ENCODE measurements at places on chromosomes 7 and 10. TPM values are rescaled to one million over a fixed set of nuclear protein-coding genes. Genes with fewer than 3 reads are reported as not detected.

Gene PAPSS2
- total RNA-seq: not detected

Gene LAMB1
- not detected for total RNA-seq

Gene MNX1
- not detected for total RNA-seq

Gene TEX36
- total RNA-seq: not detected

Gene ASAH2
- total RNA-seq: 1.8 TPM

Gene CYP3A7
- total RNA-seq: not detected

Gene ARHGAP19
- total RNA-seq: 17.8 TPM

- no peaks in the 10 kb centered on the region for H3K4me1 ChIP-seq
- no peak overlapping the region for H3K27ac ChIP-seq
- no peak for DNase-seq
- H3K27me3 ChIP-seq: no peaks in the 10 kb centered on the region
- H3K36me3 ChIP-seq: peaks cover 1% of the 10 kb centered on the region
- H3K4me3 ChIP-seq: no peak overlapping the region
Observed at GRCh38 chr7:111364413-111364812, 197.9 kb downstream of the IMMP2L start.

DNA sequence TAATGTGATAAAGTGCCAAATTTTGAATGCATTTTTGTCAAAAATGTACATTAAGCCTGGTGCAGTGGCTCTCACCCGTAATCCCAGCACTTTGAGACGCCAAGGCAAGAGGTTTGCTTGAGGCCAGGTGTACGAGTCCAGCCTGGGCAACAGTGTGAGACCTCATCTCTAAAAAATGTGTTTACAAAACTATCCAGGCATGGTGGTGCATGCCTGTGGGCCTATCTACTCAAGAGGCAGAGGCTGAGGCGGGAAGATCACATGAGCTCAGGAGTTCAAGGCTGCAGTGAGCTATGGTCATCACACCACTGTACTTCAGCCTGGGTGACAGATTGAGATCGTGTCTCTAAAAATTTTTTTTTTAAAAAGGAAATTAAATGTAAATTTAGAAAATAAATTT lies 18.5 kb upstream of the MGMT start:
- H3K36me3 ChIP-seq: no peaks in the 10 kb centered on the region
- no peak overlapping the region for H3K27ac ChIP-seq

DNA sequence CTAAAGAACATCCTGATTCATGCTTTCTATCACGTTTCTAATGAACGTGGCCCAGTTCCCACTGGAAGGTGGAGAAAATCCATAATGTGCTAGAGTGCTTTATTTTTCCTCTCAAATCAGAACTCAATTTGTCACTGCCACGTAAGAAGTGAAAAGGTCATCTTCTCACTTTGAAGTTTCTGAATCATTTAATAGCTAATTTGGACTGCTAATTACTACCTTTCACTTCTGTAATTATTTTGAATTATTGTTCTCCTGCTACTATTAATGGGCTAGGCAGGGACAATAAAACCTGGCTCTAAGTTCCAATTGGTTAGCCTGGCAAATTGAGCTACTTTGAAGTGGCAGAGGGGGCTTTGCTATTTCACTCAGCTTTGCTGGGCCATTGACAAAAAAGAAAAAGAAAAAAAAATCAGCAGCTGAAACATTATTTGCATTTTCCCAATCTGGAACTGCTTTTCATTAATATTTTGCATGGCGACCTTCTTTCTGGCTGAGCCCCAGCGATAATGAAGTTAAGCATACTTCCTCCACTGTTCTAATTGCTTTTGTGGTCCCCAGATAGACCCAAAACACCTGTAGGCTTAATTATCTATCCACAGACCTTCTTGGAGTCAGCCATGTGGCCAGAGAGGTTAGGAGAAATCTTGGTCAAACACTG lies 264.2 kb downstream of the SEC23IP start:
- no peaks in the 10 kb centered on the region for H3K36me3 ChIP-seq
- no peak overlapping the region for H3K27ac ChIP-seq
- H3K4me1 ChIP-seq: no peaks in the 10 kb centered on the region
- H3K27me3 ChIP-seq: peaks cover 3% of the 10 kb centered on the region
- no peak overlapping the region for H3K4me3 ChIP-seq

DNA sequence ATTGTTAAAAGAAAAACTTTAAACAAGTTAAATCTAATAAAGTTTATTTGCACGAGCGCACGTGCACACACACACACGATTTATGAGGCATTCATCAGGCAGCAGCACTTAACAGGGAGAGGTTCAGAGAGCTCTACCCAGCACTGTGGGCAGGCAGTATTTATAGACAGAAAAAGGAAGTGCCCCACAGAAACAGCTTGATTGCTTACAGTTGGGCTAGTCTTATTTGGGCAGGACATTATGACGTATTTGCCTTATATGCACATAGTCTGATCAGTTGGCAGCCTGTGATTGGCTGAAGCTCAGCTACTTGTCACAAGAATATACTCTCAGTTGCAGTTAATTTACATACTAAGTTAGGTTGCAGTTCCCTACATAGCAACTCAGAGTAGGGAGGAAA lies 1.2 kb upstream of the SDHAF3 start:
- H3K27me3 ChIP-seq: no peaks in the 10 kb centered on the region
- H3K4me3 ChIP-seq: peak overlapping the region; percentile 95
- H3K4me1 ChIP-seq: peaks cover 41% of the 10 kb centered on the region
- peaks cover 9% of the 10 kb centered on the region for H3K36me3 ChIP-seq

DNA sequence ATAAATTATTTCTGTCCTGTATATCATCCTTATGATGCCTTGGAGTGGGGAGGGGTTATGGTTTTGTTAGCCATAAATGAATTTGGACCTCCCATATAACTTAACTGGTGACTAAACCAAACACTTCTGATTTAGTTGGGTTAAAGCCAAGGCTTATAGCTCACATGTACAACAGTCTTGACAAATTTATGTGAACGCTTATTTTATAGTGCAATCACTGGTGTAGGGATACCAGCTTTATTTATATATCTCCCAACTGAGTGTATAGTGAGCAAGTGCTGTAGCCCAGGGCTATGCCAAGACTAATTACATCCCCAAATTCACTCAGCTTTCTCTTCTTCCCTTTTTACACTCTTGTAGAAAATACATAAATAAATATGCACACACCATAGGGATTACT lies 956.2 kb downstream of the SORCS3 start:
- no peak for DNase-seq
- H3K27me3 ChIP-seq: no peaks in the 10 kb centered on the region
- no peak overlapping the region for H3K4me3 ChIP-seq
- H3K36me3 ChIP-seq: no peaks in the 10 kb centered on the region

GRCh38 chr7:105367458-105367857 lies 21.3 kb downstream of the SRPK2 start:
- no peaks in the 10 kb centered on the region for H3K27me3 ChIP-seq
- no peak overlapping the region for H3K4me3 ChIP-seq
- no peak overlapping the region for H3K27ac ChIP-seq
- H3K36me3 ChIP-seq: peaks cover 7% of the 10 kb centered on the region

DNA sequence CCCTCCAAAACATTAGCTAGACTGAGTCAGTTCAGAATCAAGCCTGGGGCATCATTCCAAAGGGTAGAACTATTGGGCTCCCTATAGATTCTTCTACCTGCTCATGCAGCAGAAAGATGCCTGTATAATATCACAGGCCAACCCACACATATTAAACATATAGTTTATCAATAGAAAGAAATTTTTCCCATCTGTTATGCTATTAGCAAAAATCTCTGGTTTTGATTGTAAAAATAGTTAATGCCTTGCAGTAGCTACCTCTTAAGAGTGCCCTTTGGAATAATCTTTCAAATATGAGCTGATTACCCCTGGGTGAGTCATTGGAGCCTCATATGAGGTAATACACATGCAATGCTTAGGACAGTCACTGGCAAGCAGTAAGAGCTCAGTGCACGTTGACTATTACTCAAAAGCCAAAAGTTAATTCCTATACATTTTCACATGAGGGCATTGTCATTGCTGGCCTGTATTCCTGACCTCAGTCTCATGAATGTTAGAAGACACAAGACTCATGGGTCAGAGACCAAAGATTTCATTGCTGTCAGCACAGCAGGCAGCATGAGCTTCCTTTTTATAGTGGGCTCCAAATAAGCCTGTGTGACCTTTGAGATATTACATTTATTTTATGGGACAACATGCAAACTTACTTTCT lies 180.0 kb downstream of the FGFR2 start:
- H3K4me1 ChIP-seq: no peaks in the 10 kb centered on the region

DNA sequence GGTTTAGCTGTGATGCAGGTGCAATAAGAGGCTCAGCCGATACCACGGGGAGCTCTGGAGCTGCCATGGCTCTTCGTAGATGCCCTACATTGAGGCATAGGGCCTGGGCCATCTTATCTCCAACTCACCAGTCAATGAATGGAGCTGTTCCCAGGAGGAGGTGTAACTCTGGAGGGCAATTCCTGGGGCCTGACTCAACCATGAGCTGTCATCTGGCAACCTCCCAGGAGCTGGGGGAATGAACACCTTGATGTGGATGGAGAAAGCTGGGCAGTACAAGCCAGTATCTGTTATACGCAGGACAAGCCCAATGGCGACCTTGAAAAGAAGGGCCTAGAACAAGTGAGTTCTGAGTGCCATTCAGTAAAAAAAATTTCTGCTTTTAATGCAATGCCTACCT lies 224.0 kb upstream of the PLXDC2 start:
- no peak overlapping the region for H3K27ac ChIP-seq
- no peaks in the 10 kb centered on the region for H3K27me3 ChIP-seq
- no peaks in the 10 kb centered on the region for H3K36me3 ChIP-seq
- H3K4me3 ChIP-seq: no peak overlapping the region
- no peak for DNase-seq

DNA sequence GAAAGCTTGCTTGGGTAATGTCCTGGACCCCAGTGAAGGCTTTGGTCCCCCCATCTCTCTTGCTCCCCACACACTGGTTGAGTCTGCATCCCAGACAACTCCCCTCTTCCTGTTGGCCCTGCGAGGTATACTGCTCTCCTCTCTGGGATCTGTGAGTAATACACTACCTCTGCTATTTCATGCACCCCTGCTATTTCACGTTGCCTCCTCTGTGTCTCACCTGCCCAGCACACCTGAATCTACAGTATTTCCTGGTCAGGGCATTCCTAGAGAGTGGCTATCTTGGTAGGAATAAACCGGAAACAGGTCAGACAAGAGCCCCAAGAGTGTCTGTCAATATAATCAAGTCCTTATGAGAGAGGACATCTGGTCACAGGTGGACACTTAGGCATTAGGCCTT lies 114.3 kb upstream of the ODAD2 start:
- no peaks in the 10 kb centered on the region for H3K27me3 ChIP-seq
- H3K36me3 ChIP-seq: no peaks in the 10 kb centered on the region
- H3K4me3 ChIP-seq: no peak overlapping the region
- no peaks in the 10 kb centered on the region for H3K4me1 ChIP-seq
- no peak overlapping the region for H3K27ac ChIP-seq
- DNase-seq: no peak

DNA sequence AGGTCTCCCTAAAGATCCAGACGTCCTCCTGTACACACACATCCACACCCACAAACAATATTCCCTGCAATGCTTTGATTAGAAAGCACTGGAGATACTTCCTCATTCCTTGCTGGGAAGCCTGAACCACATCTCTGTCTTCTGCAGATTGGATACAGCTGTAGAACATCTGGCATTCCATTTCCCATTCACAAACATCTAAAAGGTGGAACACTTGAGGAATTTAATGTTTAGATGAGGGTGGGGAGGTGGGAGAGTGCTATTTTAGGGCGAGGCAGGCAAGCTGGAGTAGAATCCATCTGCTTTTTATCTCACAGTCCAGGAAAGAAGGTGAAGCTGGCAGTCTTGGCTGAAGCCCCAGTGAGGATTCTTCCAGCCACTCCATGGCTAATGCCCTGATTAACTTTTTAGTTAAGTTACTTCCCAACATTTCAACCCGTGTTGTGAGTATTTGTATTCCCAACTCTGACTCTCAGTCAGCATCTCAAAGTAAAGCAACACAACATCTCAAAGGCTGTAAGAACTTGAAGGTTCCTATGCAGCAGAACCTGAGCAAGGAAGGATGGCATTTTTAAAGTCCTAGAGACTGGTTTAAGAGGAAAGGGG lies 46.1 kb downstream of the CYTH3 start:
- peaks cover 1% of the 10 kb centered on the region for H3K27me3 ChIP-seq
- peaks cover 21% of the 10 kb centered on the region for H3K4me1 ChIP-seq
- H3K4me3 ChIP-seq: no peak overlapping the region
- DNase-seq: no peak
- H3K36me3 ChIP-seq: no peaks in the 10 kb centered on the region

GRCh38 chr7:13979671-13980435 lies 9.6 kb downstream of the ETV1 start:
- H3K4me3 ChIP-seq: no peak overlapping the region
- H3K36me3 ChIP-seq: no peaks in the 10 kb centered on the region
- no peaks in the 10 kb centered on the region for H3K4me1 ChIP-seq
- no peaks in the 10 kb centered on the region for H3K27me3 ChIP-seq

DNA sequence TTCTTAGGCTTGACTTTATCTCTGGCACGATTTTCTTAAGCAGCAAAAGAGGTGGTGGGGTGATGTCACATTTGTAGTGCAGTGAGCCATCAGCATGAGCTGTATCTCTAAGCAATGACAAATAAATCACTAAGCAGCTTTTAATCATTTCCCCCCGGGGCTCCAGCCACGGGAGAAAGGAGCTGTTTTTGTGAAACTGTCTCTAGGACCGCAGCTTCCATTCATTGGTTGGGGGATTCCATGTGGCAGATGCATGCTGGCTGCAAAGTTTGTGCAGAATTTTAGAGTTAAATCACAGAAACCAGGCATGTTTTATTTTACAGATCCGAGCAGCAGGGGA lies 464 bp downstream of the KIAA1217 start:
- no peaks in the 10 kb centered on the region for H3K36me3 ChIP-seq
- H3K27ac ChIP-seq: no peak overlapping the region
- peak overlapping the region; percentile 42 for H3K4me3 ChIP-seq
- H3K4me1 ChIP-seq: peaks cover 18% of the 10 kb centered on the region

GRCh38 chr10:51445588-51445987 lies 253.8 kb downstream of the CSTF2T start:
- H3K27me3 ChIP-seq: no peaks in the 10 kb centered on the region
- H3K4me1 ChIP-seq: no peaks in the 10 kb centered on the region
- H3K36me3 ChIP-seq: no peaks in the 10 kb centered on the region
- no peak for DNase-seq

- DNase-seq: peak; percentile 36
- no peak overlapping the region for H3K27ac ChIP-seq
- peaks cover 7% of the 10 kb centered on the region for H3K36me3 ChIP-seq
Observed at GRCh38 chr10:102408728-102409603, 9.6 kb downstream of the PSD start.

GRCh38 chr7:24463474-24463873 lies 109.8 kb upstream of the PALS2 start:
- H3K27ac ChIP-seq: no peak overlapping the region
- no peaks in the 10 kb centered on the region for H3K36me3 ChIP-seq
- no peak for DNase-seq
- no peak overlapping the region for H3K4me3 ChIP-seq
- no peaks in the 10 kb centered on the region for H3K4me1 ChIP-seq
